ENCODE measurements at places on chromosomes 13 and 19. TPM values are rescaled to one million over a fixed set of nuclear protein-coding genes. Genes with fewer than 3 reads are reported as not detected.

GRCh38 chr19:30513082-30513411 is 140.9 kb downstream of the ZNF536 start:
- no peak for DNase-seq

- no peak for DNase-seq
Measured at GRCh38 chr19:7360393-7360984, 11.8 kb downstream of the ARHGEF18 start.

The ZNF799 gene
- total RNA-seq = 3.2 TPM

DNA sequence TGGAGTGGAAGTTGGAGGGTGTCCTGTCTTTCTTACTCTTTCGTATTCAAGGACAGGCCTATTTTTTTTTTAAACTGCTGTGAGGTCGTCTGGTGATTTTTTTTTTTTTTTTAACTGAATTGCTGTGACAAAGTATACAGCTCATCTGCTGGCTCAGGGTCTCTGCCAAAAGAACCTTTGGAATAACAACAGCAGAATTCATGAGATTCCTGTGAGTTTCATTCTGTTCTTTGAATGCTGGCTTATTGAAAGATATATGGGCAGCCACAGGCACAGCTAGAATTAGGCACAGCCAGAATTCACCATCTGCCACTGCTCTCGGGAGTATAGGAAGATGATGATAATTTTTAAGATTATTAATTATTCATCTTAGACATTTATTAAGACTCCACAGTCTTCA is 21.4 kb upstream of the FRY start:
- DNase-seq = no peak

DNA sequence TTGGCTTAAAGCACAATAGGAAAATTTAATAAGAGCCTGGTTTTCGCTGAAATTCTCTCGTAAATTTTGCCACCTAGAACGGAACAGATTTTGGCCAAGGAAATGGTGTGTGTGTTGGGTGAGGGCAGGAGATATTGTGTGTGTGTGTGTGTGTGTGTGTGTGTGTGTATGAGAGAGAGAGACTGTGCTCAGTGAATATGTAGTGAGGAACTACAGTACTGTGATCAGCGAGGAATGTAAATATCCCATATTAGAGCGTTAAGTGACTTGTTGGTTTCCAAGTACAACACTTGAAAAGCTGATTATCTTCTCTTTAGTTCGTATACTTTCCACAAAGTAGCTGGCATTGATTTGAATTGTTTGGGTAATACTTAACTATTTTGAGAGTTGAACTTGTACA is 738.9 kb downstream of the PCDH9 start:
- no peak for DNase-seq

GRCh38 chr13:35697186-35697730 is 220.8 kb upstream of the MAB21L1 start:
- peak; percentile 45 for DNase-seq

- peak; percentile 76 for DNase-seq
Measured at GRCh38 chr19:50933640-50934039, 19.2 kb downstream of the KLK5 start.

The ATP4B gene
- total RNA-seq = not detected

GRCh38 chr13:48578516-48579164 is 45.8 kb upstream of the RCBTB2 start:
- no peak for DNase-seq

DNA sequence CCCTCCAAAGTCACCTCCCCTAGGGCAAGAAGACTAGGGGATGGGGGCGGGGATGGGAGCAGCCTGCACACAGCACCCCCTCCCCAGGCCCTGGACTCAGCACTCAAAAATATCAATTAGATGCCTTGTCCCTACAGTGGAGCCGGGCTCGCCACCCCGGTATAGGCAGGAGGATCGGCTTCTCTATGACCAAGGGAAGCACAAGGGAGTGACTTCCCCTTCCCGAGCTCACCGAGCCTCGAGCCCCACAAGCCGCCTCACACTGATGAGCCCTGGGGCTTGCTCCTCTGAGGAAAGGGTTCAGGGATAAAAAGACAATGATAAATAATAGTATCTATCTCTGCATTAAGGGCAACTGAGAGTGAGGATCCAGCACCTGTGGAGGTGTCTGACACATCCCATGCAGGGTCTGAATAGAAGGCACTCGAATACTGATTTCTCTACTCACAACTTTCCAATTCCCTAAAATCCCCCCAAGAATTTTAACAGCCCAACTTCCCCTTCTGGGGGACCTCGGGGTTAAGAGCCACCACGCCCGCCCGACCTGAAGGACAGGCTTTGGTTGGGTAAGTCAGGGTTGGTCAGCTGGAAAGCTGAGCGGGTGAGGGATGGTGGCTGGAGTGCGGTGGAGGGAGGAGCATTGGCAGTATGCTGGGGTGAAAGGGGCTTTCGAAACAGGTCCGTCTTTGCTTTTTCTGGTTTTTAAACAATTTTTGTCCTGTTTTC is 51.3 kb downstream of the STK24 start:
- no peak for DNase-seq

The ZNF665 gene
- 2.9 TPM for total RNA-seq

The ADGRE2 gene
- total RNA-seq = 0.59 TPM

The ZNF528 gene
- 26.5 TPM for total RNA-seq

- DNase-seq = no peak
Measured at GRCh38 chr19:6662702-6663101, 7.3 kb downstream of the TNFSF14 start.

DNA sequence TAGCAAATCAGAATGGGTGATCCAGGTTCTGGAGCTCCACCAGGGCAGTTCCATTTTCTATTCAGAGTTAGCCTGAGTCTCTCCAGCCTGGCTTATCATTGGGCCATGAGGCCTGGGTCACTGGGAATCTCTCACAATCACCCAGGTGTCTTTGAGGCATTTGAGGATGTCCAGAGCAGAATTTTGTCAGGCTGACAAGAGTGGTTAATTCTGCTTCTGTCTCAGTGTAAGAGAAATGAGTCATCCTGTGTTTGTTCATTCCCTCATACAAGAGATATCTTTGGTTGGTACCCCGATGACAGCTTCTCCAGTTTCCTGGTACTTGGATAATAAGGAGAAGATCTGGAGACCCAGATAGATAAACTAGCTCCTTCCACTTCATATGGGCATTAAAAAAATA is 10.4 kb downstream of the ZNF93 start:
- DNase-seq = peak; percentile 60

DNA sequence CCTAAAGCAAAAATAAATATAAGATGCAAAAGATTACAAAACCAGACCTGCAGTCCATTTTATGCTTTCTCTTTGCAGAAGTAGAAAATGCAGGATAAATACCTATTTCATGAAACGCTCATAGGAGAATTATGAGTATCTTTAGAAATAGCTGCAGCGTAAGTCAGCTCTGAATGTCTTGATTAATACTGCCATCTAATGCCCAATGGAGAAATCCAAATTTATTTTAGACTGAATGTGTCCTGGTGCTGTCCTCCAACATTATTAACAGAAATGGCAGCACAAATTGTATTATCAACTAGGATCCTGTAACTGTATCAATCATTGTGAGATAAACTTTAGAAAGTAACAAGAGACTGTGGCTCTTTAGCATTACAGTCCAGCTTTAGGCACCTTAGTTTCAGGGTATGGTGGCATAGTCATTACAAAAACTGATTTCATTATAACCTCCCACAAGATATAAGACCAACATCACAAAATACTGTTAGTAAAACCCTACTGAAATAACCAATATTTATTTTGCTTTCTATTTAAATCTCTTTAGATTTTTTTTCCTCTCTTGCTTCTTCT is 162.1 kb upstream of the MIR17HG start:
- no peak for DNase-seq

- DNase-seq = peak; percentile 99
Measured at GRCh38 chr19:2711172-2711874, 8.8 kb upstream of the GNG7 start.

GRCh38 chr19:47020132-47020805 is 632 bp downstream of the NPAS1 start:
- DNase-seq = peak; percentile 94

- DNase-seq = peak; percentile 84
Measured at GRCh38 chr19:2391118-2391725, 31.2 kb downstream of the TMPRSS9 start.

The TPTE2 gene
- not detected for total RNA-seq

GRCh38 chr19:31166206-31166605 is 183.0 kb downstream of the TSHZ3 start:
- no peak for DNase-seq

DNA sequence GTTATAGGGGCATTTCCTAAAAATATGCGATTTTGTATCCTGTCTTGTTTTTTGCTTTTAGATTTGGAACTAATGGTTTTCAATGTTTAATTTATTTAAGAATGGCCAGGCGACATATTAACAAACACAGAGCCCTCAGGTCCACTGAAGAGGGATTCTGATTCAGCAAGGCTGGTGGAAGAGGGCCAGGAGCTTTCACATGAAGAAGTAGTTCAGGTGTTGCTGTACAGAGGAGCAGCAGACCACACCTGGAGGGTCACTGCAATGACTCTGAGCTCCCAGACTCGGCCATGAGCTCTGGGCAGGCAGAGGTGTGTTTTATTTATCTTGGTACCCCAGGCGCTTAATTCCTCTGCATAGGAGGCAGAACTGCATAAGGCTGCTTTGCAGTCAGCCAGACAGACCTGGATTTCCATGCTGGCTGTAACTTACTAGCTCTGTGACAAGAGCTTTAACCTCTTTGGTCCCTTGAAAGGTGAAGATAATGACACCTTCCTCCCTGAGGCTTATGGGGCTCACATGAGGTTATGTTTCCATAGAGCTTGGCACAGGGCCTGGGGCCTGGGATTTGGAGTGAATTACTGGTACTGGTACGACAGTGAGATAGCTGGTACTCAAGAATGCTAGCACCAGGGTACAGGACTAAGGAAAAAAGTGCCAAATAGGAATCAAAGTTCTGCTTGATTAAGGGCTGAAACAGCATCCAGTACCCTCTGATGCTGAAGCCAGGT is 184.7 kb downstream of the OXGR1 start:
- no peak for DNase-seq

GRCh38 chr19:42281146-42281826 is 12.2 kb downstream of the CIC start:
- no peak for DNase-seq

The PSG6 gene
- total RNA-seq = not detected

The CCDC61 gene
- 5.9 TPM for total RNA-seq

The TPGS1 gene
- 38.3 TPM for total RNA-seq

The KLK2 gene
- total RNA-seq = not detected

The ICAM4 gene
- 0.29 TPM for total RNA-seq

DNA sequence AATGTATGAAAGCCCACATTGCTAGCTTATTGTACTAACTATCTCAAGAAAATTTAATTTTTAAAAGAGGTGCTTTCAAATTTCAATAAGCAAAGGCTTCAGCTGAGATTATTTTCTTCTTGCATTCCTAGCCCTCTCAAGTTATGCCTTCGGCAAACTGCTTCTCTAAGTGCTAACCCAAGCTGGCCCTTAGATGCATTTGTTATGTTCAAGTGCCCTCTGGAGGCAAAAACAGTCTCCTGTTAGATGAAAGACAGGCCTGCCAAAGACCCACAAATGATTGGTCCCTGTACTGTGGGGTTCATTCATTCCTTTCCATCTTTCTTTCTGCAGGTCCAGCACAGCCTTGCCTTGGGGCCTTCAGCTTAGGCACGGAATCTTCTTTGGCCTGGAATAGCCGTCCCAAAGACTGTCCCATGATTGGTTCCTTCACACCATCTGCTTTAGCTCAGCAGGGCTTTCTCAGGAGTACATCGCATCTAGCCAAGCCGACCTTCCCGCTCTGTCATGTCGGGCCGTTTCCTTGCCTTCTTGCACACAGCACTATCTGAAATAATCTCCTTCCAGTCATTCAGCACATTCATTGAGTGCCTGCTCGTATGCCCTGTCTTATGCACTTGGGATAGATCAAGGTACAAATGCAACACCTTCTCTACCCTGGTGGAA is 26.4 kb upstream of the TPTE2 start:
- DNase-seq = peak; percentile 62

DNA sequence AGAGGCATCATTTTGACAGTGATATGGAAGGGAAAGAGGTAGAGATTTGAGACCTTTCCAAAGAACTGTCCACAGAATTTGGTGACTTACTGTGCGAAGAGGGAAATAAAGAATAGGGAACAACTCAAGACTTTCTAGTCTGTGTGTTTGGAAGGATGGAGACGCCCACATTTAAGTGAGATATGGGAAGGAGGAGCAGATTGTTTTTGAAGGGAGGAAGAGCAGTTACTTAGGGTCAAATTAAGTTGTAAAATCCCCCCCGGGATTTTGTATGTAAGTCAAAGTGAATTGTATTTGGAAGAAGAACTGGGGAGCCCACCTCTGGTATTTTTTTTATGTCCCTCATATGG is 1.2 kb downstream of the USPL1 start:
- DNase-seq = no peak

- DNase-seq = no peak
Measured at GRCh38 chr13:72384186-72384823, 343.1 kb downstream of the MZT1 start.

- DNase-seq = no peak
Measured at GRCh38 chr13:39616087-39616694, 13.2 kb upstream of the LHFPL6 start.

DNA sequence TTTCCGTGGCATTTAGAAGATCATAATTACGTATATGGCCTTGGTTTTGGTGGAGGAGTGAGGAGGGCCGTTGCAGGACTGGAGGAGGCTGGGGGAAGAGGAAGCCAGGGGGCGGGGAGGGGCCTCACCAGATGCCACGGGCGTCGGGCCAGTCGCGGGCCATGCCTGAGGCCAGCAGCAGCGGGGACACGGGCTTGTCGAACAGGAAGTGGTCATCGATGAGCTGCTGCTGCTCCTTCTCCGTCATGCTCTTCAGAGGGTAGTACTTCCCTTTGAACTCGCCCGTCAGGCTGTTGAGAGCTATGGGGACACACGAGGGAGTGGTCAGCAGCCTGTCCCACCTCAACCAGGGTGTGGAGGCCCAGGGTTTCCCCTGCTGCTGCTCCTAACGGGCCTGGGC is 11.1 kb downstream of the CKM start:
- peak; percentile 79 for DNase-seq

The UPF3A gene
- 28.9 TPM for total RNA-seq

DNA sequence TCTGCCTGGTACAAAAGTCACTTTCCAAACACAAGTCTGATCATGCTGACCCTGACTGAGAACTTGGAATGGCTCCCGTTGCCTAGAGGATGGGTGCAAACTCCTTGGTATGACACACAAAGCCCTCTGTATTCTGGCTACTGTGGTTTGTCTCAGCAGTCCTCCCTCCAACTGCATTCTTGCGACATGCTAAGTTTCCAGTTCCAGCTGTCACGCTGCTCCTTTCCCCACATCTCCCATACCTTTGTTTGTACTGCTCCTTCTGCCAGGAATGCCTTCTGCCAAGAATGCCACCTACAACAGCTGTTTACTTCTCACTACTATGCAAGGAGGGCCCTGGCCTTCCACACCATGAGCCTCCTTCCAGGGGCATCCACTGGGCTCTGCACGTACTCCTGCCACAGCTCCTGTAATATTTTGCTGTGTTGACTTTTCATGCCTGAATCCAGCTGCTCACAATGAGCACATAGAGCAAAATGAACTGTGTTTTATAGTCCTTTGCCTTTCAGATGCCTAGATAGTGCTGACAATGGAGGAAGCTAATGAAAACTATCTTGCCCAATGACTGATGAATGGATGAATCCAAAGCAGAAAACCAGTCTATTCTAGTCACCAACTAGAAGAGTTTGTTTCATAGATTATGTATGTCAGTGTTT is 543.7 kb downstream of the EFNB2 start:
- DNase-seq = peak; percentile 81

Data from osteoblast (primary cell).